ENCODE measurements at places on chromosomes 12 and 14. TPM values are rescaled to one million over a fixed set of nuclear protein-coding genes. Genes with fewer than 3 reads are reported as not detected.

GRCh38 chr12:69343885-69344612, 4.1 kb upstream of the LYZ start:
- DNase-seq: no peak

DNA sequence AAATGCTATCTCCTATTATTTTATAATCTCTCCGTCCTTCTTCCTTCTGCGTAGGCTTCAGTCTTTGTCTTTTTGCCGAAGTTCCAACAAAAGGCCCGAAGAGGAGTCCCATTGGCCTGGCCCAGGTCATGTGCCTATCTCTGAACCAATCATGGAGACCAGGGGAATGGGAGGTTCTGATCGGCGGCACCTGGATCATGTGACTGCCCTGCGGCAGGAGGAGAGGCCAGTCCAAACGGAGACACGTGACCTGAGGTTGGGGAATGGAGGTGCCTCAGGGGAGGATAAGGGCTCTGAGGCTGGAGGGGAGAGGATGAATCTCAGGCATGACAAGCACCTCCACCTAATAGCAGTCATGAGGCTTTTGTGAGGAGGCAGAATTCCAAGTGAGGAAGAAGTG, 86.0 kb downstream of the AACS start:
- DNase-seq: no peak

DNA sequence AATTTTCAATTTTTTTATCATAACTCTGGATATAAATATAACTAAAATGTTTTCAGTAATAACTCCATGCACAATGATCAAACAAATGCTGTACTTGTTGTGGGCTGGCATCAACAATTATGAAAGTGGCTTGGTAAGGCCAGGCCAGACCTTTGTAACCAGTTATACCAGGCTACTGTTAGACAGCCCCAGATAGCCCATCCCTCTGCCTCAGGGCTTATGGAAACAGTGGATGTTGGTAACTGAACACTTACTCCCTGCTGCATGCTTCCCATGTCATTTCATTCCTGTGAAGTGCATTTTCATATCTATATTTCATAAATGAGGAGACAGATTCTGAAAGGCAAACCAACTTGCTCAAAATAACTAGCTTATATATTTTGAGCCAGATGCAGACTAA, 195.0 kb downstream of the SYT1 start:
- no peak for DNase-seq

DNA sequence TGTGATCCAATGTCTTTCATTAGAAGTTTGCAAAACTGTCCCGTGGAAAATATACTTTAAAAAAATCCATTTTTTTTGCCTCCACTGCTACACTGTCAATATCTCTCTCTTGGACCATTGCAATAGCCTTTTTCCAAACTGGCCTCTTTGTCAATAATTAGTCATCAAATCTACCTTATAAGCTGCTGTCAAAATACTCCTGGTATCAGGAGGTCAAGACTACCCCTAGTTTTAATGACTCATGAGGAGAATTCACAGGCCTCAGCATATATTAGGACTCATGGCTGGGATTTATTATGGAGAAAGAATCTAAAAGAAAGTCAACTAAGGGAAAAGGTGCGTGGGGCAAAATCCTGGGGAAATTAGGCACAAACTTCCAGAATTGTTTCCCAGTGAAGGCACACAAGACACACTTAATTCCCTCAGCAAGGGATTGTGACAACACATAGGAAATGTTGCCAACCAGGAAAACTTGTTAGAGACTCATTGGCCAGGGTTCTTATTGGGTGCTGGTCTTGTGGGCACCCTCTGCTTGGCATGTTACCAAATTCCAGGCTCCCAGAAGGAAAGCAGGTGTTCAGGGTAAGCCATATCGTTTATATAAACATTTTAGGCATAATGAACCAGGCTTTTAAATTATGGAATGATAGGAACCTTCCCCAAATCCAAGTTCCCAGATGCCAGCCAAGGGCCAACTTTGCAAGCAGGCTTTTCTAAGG, 56.1 kb downstream of the TMEM117 start:
- no peak for DNase-seq

GRCh38 chr12:21551841-21552465, 25.9 kb downstream of the SPX start:
- no peak for DNase-seq

DNA sequence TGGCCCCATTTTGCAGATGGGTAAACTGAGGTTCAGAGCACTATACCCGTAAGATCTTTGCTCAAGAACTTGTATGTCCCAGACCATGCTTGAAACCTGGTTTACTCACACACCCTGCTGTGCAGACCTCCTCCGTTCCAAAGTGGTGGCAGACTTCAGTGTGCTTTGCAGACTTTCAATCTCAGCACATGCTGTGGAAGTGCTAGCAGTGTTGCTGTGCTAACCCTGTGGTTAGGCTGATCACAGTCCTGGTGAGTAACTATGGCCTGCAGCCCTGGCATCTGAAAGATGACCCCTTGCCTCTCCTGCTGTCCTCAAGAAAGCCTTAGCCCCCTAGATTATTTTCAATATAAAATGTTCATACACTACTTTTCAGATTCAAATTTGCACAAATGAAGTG, 450.6 kb downstream of the DPF3 start:
- no peak for DNase-seq

- DNase-seq: no peak
Measured at GRCh38 chr12:94760786-94761185, 110.4 kb upstream of the TMCC3 start.

DNA sequence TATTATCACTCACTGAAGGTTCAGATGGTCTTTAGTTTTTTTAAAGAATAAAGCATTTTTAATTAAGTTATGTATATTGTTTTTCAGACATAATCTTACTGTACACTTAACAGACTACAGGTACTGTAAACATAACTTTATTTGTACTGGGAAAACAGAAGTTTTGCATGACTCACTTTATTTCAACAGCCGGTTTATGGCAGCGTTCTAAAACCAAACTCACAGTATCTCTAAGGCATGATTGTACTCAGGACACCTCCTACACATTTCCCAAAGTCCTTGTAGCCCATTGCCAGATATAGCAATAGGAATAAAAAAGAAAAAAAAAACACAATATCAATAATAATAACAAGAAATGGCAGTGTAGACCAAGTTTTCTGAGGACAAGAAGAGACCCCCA, 1341.4 kb downstream of the FSCB start:
- no peak for DNase-seq

DNA sequence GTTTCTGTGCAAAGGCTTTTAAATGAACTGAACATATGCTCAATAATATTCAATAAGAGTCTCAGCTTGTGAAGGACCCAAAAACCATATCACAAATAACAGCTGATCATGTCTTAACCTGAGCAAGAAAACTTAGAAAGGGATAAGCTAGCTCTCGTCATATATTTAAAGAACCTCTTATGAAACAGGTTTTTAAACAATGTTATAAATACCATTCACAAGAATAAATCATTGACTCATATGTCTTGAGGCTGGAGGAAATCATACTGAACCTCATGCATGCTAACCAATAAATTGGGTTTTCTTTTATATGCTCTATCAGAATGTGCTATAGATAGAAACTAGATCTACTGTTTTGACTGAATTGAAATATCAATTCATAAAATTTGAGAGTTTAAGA, 426.9 kb downstream of the NOVA1 start:
- no peak for DNase-seq

GRCh38 chr14:30227876-30228275, 300.2 kb upstream of the PRKD1 start:
- DNase-seq: no peak

GRCh38 chr14:26204366-26204727, 393.5 kb downstream of the NOVA1 start:
- no peak for DNase-seq

DNA sequence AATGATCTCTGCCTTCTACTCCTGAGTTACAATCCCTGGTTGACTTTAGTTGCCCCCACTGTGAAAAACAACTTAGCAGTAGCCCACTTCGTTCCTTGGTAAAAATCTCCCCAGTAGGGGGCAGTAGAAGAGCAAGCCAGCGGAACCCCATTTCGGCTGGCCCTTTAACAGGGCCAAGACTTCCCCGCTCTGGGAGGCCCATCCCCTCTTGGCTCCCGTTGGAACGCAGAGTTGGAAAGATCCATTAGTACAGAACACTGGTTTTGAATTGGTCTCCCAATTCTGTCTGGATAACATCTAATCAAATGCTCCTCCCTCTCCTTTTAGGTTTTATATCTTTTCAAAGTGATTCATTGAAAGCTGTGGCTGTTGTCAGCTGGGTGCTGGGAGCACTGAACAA, 1133.3 kb downstream of the BCL11B start:
- no peak for DNase-seq

- DNase-seq: no peak
Measured at GRCh38 chr12:68823696-68824095, 15.7 kb downstream of the MDM2 start.

DNA sequence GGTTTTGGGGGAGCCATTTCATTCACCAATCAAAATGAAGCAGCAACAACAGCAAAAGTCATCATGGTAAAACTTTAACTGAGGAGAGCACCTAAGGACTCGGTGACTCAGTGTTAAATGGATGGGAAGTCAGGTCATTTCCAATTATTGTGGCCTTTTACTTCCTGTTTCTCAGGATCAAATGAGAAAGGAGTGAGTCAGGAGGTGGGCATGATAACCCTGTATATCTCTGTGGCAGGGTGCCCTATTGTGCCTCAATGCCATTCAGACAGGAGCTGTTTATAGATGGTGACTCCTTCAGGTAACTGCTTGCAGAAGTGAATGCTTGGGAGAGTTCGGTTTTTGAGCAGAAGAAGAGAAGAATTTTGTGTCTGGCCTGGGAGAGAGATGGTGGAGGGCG, 135.5 kb upstream of the CPM start:
- DNase-seq: no peak

DNA sequence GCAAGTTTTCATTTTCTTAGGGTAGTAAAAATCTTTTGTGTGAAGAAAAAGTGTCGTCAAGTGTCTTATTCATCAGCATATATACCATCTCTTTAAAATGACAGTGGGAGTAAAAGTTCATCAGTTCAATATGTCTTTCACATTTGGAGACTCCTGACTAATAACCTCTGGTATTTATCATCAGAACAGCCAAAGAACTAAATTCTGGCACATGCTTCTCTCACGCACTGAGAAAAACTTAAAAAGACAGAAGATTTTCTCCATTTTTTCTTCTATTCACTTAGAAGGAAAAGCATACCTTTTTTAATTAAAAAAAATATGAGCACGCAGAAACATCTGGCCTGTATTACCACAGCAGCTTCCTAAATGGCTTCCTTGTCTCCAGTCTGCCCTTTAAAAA, 265.7 kb downstream of the AKAP6 start:
- no peak for DNase-seq

GRCh38 chr14:26995301-26995700, 397.5 kb upstream of the NOVA1 start:
- DNase-seq: no peak

- no peak for DNase-seq
Measured at GRCh38 chr12:103966736-103967135, 1.1 kb downstream of the TDG start.

DNA sequence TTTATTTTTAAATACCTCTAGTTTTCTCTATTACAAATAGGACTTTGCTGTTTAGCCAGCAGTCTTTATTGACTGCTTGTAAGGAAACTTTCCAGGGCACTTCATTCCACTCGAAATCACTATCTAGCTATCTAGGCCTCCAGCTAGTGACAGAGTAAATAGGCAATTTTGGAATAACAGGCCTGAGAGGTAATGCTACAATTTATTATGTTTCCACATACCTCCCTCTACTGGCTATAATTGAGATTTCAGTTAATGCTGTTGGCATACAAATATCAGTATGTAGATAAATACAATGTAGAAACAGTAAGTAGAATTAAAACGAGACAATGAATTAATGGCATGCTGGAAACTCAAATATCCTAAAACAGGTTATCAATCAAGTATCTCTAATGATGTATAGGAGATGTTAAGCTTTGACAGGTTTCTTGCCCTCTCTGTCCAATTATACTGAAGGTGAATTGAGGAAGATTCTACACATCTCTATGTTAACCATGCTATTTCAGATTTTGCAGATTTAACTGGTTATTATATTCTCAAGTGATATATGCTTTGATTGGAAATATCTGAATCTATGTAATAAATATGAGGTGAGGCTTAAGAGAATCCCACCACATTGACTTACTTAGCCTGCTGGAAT, 7.2 kb downstream of the DTD2 start:
- DNase-seq: no peak

- DNase-seq: no peak
Measured at GRCh38 chr14:68546839-68547238, 246.0 kb downstream of the ZFP36L1 start.

DNA sequence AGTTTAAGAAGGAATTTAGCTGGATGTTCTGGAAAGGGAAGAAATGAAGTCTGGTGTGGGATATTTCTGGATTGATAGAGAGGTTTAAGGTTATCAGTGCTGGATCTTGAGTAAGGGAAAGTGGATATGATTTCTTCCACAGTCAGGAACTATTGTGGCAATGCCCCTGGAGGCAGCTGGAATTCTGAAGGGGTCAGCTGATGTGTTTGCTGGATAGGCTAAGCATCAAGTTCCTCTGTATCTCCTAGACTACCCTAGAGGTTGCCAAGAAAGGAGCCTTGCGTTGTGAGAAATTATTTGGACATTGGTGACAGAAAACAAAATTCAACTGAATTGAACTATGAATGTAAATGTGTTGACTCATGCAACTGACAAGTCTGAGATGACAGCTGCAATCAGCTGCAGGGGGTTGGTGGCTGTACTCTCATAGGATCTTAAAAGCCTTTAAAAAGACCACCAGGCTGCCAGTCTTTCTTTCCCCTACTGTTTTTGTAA, 244.4 kb downstream of the ATXN7L3B start:
- DNase-seq: no peak

GRCh38 chr14:49483268-49483667, 102.9 kb downstream of the RPS29 start:
- DNase-seq: no peak

GRCh38 chr12:27472604-27473003, 26.1 kb downstream of the SMCO2 start:
- DNase-seq: no peak

DNA sequence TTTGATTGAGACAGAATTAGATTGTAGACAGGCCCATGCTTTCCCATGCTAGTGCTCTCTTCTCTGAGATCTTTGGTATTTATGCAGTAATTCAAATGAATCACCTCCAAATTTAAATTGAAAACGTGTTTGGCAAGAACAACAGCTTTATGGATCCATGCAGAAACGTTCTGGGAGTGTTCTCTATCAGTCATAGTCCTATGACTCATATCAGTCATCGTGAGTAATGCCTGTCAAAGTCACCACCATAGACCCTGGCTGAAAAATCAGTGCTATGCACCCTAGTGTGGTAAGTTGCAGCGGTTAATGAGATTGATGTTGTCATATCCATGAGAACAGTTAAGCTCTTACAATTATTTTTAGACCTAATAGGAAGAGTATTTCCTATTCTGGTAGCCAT, 90.1 kb upstream of the FOXG1 start:
- DNase-seq: no peak

TAS2R8 gene
- not detected for polyA plus RNA-seq

DPF3 gene
- polyA plus RNA-seq: 5.4 TPM

PLA2G1B gene
- 0.41 TPM for polyA plus RNA-seq

CARMIL3 gene
- 2.2 TPM for polyA plus RNA-seq

ASCL1 gene
- polyA plus RNA-seq: 0.31 TPM

TMEM229B gene
- polyA plus RNA-seq: 4.3 TPM

ZNF410 gene
- 53.3 TPM for polyA plus RNA-seq

STXBP6 gene
- polyA plus RNA-seq: 7.0 TPM

SRGAP1 gene
- polyA plus RNA-seq: 19.7 TPM

BEST3 gene
- 0.55 TPM for polyA plus RNA-seq

PELI2 gene
- polyA plus RNA-seq: 29.1 TPM

MYF5 gene
- not detected for polyA plus RNA-seq

CCDC38 gene
- polyA plus RNA-seq: 0.99 TPM

Measured in renal pelvis (tissue), 12 donors.